ENCODE measurements at places on chromosomes 13 and 19.

- DNase-seq = no peak
Measured at GRCh38 chr13:73411067-73411809, 352.4 kb downstream of the KLF5 start.

DNA sequence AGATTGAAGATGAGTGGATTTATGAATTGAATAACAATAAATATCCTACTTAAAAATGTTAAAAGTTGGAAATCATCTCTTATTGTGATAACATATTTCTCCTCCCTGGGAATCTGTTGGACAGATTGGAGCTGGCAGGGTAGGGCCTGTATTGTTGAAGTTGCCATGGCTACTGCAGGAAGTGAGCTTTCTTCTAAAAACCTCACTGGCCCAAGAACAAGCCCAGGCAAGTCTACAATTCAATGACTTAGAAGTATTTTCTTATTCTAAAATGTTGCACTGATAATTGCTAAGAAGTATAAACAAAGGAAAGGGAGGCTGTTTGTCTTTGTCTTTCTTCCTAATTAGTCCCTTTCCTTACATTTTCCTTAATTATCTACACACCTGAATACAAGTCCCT lies 112.1 kb downstream of the DLEU7 start:
- no peak for DNase-seq

GRCh38 chr13:53112522-53112921 lies 83.9 kb downstream of the OLFM4 start:
- DNase-seq = no peak

DNA sequence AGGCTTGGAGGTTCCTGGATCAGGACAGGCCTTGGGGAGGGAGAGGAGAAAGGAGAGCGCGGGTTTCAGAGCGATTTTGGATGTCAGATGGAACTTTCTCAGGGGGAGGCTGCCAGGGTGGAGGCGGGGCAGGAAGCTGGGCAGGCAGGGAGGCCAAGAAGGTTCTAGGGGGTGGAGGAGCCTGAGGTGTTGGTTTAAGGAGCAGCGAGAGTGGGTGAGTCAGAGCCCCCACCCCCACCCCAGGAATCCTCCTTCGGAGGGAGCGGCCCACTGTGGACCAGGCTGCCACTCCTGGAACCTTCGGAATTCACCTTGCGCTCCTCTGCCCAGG lies 15.9 kb upstream of the NOP53 start:
- no peak for DNase-seq

- no peak for DNase-seq
Measured at GRCh38 chr13:83086088-83086487, 796.2 kb downstream of the SLITRK1 start.

- DNase-seq = no peak
Measured at GRCh38 chr13:20393273-20394168, 132.1 kb downstream of the CRYL1 start.

DNA sequence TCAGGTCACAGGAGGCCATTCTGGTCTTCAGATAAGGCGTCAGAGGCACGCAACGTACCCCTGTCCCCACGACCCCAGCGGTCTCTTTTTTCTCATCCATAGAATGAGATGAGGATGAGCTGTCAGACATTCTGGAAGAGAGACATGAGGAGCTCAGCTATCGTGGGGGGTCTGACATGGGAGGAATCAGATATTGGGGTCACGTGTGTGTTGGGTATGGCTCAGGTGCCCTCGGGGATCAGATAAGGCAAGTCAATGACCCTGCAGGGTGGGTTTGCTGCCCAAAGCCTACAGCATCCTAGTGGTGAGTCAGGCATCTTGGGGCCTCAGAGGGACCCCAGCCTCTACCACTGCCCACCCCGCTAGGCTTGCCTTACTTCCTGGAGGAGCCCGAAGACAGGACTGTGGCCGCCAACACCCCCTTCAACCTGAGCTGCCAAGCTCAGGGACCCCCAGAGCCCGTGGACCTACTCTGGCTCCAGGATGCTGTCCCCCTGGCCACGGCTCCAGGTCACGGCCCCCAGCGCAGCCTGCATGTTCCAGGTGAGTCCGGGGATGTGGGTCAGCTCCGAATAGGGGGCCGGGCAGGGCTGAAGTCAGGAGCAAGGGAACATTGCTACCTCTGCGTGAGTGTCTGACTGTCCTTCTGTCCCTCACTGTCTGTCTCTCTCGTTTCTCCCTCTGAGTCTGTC lies 2.6 kb downstream of the AXL start:
- no peak for DNase-seq

- DNase-seq = no peak
Measured at GRCh38 chr13:72255908-72256307, 388.9 kb upstream of the DACH1 start.

Measured in activated CD4-positive, alpha-beta T cell treated with anti-CD3 and anti-CD28 coated beads for 24 hours (primary cell).